ENCODE measurements at places on chromosomes 7 and 10.

- DNase-seq, result no peak
These were observed 98.5 kb upstream of the NPS start for GRCh38 chr10:127450644-127451043.

DNA sequence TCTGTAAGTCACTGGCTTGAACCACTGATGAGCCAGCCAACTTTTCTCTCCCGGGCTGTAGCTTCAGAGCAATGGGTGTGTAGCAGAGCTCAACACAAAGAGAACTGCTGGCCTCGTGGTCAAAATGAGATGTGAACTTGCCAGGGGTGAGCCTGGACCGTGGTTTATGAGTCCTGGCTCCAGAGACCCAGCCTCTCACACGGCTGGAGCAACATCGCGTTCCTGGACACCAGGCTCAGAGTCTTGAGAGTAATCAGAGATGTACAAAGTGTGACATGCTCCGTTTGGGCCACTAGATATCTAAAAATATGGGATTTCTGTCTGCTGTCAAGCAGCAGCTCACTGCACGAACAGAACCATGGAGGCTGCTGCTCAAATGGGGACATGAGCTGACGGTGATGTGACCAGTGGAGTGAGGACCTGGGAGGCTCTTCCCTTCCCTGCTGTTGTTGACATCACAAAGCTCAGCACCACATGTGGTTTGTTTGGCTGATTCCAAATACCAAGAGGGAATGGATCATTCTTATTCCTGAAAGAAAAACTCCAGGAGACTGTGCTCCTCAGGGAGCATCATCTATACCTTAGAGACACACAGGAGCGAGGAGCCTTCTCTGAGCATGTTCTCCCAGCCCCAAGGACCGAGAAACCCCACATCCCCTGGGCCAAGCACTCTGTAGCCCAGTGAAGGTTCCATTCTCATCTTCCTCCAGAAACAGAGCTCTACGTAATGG is 9.2 kb upstream of the SVIL start:
- DNase-seq, result no peak

DNA sequence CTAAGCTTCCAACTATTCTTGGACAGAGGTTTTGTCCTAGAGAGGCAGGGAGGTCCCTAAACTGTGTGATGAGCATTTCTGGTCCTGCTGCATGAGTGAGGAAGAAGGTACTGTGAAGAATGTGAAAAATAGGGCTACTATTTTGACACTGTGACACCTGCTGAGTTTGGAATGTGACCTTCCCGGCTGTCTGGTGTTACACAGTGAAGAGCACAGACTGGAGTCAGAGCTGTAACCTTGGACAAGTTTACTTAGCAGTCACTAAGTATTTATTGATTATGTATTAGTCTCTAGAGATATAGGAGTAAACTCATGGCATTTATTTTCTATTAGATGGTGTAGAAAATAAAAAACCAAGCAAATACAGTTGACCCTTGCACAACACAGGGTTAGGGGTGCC is 12.3 kb downstream of the GOLGA7B start:
- DNase-seq, result no peak

GRCh38 chr10:100793055-100793454 is 47.7 kb downstream of the PAX2 start:
- DNase-seq, result no peak

DNA sequence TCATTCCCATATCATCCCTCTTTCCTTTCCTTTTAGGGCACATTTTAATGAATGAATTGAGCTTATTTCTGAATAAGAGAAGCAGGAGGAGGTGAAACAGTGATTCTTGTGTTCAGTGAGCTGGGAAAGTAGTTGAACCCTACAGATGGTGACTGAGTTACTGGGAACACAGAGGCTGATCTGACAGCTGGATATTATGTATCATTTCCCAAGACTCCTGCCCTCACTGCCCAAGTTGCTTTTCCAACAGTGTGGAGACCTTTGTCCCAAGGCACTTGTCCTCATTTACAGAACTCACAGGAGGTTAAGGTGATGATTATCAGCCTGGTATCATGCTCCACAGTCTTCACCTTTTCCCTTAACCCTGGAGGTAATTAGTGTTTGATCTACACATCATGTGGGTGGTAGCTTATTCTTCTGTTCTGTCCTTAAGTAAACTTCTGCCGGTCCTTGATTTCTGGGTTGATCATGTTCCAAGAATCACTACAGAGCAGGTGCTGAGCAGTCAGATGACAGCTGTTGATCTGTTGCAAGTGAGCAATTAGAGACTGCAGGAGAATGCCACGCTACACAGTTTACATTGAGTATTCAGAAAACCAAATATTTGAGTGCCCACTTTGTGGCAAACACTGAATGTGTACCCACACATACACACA is 2.6 kb downstream of the PRLHR start:
- DNase-seq, result no peak

All from activated naive CD4-positive, alpha-beta T cell (primary cell).